ENCODE measurements at places on chromosomes 4 and X.

DNA sequence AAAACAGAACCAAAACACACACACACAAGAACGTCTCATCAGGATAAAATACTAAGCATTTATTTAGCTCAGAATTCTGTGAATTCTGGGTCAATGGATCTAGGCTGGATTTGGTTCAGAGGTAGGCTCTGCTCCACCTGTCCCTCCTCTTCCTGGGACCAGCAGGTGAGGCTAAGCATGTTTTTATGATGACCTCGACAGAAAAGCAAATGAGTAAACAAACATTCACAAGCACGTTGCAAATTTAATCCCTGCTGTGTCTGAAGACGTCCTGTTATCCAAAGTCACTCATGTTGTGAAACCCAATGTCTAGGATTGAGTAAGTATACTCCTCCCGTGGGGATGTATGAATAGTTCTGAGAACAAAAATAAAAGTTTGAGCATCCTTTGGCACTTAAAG is 371.4 kb upstream of the TECRL start:
- no peak for DNase-seq

DNA sequence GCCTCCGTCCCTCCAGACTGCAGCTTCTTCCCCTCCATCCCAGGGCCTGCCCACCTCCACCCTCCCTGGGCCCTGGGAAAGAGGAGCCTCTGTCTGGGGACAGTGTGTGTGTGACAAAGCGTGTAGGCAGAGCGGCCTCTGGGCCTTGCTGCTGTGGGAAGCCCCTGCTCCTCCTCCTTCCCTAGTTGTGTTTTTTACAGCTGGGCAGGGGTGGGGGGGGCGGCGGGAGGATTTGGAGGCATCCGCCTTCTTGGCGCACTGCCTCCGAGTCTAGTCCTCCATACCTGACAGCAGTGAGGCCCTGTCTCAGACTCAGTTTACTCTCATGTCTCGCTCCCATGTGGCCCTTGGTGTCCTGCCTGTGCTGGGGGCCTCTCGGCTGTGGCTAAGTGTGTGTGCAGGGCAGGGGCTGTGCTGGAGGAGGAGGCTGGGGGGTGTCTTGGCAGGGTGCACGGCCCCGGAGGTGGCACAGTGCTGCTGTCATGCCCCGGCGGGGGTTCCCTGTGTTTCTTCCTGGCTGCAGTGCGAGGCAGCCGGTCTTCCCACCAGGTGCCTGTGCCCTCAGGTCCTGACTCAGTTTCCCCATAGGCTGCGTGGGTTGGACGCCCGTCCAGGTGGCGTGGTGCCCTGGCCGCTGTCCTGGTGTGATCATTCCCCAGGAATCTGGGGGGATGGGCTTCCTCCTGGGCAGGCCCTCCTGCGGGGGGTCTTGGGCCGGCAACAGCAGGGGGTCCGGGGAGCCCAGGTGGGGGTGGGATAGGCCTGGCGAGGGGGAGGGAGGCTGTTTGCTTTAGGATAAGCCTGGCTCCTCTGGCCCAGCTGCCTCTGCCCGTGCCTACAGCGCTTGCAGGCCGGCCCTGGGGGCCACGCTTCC is 7.0 kb downstream of the FGFRL1 start:
- no peak for DNase-seq

DNA sequence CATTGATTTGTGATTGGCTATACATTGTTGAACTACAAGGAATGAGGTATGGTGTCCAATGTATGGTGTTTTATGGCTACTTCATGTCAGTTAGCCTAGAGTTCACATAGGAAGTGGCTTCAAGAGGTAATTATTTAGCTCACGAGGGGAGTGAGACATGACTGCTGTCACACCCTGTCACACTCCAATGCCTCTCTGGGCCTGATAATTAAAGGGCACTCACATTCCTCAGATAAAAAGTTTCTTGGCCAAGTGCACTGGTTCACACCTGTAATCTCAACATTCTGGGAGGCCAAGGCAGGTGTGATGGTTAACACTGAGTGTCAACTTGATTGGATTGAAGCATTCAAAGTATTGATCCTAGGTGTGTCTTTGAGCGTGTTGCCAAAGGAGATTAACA is 65.0 kb upstream of the DDX60 start:
- no peak for DNase-seq

GRCh38 chrX:4881277-4881676 is 1167.8 kb upstream of the PRKX start:
- no peak for DNase-seq

- no peak for DNase-seq
Measured at GRCh38 chrX:10798041-10798440, 177.7 kb upstream of the MID1 start.

- DNase-seq = no peak
Measured at GRCh38 chr4:167966143-167966542, 126.2 kb upstream of the ANXA10 start.

DNA sequence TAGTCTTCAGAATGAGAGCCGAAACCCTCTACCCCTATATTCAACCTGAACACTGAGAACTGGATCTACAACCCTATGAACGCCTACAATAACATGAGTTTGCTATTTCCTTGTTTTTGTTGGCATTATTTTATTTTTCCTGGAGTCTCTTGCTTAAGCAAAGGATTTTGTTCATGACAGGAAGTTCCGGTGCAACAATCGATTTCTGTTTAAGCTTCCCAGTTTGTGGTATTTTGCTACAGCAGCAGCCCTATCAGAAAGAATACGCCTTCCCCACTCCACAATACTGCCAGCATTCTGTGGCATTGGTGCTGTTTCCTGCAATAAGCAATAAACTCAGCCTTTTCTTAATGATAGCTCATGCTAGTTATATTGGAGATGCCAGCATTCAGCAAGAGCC is 60.9 kb downstream of the NPY5R start:
- no peak for DNase-seq

GRCh38 chrX:13367950-13368349 is 48.1 kb upstream of the ATXN3L start:
- no peak for DNase-seq

DNA sequence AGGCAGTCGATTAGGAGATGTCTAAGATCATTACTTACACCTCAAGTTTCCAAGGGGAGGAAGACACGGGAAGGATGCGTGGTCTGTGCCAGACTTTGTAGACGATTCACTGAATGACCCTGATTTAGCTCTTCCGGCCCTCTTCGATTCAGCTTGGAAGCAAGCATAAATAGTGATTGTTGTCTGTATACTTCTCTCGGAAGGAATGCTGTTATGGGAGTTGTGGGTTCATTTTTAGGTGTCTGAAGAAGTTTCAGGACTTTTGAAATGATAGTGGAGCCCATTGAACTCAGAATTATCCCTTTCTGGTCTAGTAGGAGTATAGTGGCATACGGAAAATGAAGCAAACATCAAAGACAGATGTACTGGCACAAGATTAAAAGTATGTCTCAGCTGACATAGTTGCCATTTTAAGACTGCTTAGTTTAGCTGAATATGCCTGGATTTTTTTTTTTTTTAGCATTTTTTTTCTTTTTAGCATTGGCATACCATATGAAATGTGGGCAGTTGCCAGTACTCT is 1.0 kb upstream of the ANKRD17 start:
- DNase-seq = no peak

DNA sequence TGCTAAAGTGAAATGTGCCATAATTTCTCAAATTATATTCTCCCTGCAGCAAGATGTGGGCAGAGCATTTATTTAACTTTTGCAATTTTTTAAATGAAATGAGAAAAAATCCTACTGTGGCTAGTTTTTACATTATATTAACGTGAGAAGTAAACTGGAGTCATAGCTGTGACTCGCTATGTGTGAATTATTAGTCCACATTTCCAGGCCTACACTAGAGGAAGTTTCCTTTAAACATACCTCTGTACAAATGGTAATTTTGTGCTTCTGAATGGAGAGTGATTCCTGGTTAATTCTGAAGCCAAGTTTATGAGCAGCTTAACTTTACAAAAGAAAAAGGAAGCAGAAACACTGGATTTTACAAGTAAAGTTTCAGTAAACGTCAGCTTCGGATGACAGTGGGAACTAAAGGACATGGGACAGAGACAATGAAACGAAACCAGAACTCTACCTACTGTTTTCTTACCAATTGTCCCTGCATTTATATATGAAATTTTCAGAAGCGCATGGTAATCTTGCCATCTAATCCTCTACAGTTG is 72.4 kb downstream of the FBXO8 start:
- no peak for DNase-seq

DNA sequence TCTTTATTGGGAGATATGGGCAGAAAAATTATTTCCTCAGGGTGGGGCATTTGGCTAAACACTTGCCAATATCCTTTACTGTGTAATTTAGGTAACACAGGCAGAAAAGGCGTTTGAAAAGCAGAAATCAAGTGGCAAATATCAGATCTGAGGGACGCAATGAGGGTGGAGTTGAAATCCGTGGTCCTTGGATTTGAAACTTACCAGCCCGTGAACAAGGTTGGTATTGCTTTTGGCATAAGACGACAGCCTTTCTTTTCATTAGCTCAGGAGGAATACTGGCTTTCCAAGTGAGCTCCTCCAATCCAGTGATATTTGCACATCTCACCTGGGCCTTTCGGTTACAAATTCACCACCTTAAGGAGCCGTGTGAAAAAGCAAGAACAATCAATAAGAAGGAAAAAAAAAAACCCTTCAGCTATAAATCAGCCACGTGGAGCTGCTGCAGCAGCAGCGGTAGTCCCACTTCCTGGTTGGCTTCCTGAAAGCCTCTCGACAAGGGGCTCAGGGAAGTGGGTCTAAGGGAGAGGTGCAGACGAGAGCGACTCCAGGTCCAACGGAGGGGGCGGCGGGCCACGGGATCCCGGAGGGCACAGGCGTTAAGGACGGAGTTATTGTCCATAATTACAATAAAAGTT is 734 bp upstream of the GALNT7 start:
- DNase-seq = no peak

GRCh38 chrX:120560405-120560841 is 339 bp downstream of the CUL4B start:
- DNase-seq = no peak

- no peak for DNase-seq
Measured at GRCh38 chr4:150784305-150784704, 202.4 kb downstream of the MAB21L2 start.

- DNase-seq = no peak
Measured at GRCh38 chr4:4860600-4861389, 1.3 kb downstream of the MSX1 start.

- no peak for DNase-seq
Measured at GRCh38 chrX:153209347-153209746, 30.3 kb downstream of the MAGEA1 start.

- DNase-seq = no peak
Measured at GRCh38 chr4:174521800-174522182, 497 bp downstream of the HPGD start.

DNA sequence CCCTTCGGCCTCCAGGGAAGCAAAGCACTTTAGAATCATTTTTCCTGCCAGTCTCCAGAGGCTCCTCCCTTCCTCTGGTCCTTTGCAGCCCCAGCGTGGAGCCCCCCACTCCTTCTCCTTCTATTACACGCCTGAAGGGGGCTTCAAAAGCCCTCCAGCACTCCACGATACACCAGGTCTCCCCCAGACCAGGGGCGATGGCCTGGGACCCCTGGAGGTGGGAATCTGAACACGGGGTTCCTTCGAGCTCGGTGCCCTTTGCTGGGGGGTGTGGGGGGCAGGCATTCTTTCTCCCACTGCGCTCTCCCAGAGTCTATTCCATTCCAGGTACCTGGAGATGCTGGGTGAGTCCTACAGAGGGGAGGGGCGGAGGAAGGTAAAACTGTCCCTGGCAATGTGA is 97.6 kb downstream of the HMX1 start:
- DNase-seq = no peak

DNA sequence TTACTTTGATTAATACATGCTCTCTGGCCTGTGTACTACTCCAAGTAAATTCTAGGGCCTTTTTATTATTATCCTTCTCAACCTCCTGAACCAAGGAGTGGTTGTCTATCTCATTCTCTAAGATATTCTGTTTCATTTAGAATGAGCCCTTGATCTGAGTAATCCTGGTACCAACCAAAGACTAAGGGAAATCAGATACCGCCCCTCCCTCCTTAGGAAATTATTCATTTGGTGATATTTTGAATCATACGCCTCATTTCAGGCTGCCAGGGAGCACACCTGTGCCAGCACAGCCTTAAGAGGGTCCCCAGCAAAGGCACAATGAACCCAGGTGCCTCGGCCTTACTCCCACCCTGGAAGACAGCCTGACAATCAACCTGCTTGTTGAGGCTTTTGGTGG is 73.2 kb upstream of the STARD8 start:
- DNase-seq = no peak

DNA sequence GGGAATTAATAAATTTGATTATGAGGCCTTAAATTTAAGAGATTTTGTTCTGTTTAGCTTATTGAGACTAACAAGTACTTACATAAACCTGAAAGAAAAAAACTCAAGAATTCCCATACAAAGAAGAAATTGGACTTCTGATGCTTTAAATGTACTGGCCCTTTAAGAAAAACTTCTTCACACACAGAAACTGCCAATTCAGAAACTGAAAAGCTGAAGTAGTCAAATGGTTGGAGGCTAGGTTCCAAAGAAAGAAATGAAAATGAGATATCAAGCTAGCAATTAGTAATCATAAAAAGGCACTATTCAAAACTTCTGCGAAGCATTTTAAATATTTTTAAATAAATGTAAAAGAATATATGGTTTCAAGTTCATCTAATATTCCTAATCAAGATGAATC is 151.3 kb downstream of the THOC2 start:
- DNase-seq = no peak

DNA sequence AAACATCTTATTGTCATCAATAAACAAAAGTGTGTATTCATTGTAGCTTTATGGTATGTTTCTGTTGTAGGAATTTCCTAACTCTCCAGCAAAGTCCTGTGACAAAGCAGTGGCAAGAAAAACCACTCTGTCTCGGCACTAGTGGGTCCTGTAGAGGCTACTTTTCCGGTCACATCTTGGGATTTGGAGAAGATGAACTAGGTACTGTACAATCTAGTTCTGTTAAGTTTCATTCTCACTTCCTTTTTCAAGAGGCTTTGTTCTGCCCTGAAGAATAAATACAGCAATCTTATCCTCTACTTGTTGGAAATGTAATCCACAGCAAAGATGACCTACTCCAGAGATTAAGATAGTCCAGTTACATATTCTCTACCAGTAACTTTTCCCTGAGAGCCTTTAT is 69.3 kb downstream of the HHIP start:
- no peak for DNase-seq

All from keratinocyte (primary cell).